Left lung (tissue), 14 donors: ENCODE measurements at places on chromosomes 4 and X. TPM values are rescaled to one million over a fixed set of nuclear protein-coding genes. Genes with fewer than 3 reads are reported as not detected.

The TMEM150C gene
- 16.2 TPM for polyA plus RNA-seq

GRCh38 chr4:105191621-105192210, 45.0 kb downstream of the TET2 start:
- H3K4me1 ChIP-seq, result peaks cover 26% of the 10 kb centered on the region
- H3K4me3 ChIP-seq, result no peak overlapping the region
- no peaks in the 10 kb centered on the region for H3K36me3 ChIP-seq
- H3K27ac ChIP-seq, result peak overlapping the region; percentile 49

- no peaks in the 10 kb centered on the region for H3K4me1 ChIP-seq
- peaks cover 7% of the 10 kb centered on the region for H3K27me3 ChIP-seq
- no peak overlapping the region for H3K4me3 ChIP-seq
- DNase-seq, result no peak
- H3K27ac ChIP-seq, result no peak overlapping the region
- H3K36me3 ChIP-seq, result no peaks in the 10 kb centered on the region
These were observed 177.3 kb upstream of the FAM9B start for GRCh38 chrX:9211269-9211668.

DNA sequence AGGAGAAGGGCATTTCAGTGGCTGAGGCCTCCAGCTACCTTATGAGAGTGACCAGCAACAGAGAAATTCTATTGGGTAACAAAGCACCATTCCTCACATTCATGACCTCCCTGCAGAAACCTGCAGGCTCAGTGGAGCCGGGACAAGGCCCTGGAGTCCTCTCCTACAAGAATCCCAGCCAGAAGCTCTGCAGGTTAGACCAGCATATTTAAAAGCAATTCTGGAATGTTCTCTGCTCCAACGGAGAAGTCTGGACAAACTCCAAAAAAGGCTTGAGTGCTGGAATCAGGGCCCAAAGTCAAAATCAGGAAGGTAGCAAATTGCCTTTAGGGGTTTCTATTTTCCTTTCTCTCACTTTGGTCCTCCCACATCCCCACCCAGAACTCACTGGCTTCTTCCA, 202.9 kb downstream of the SCFD2 start:
- H3K4me1 ChIP-seq, result no peaks in the 10 kb centered on the region
